ENCODE measurements at places on chromosomes 1 and 21.

GRCh38 chr21:42988236-42988965, 14.0 kb downstream of the PKNOX1 start:
- peak; percentile 22 for DNase-seq

DNA sequence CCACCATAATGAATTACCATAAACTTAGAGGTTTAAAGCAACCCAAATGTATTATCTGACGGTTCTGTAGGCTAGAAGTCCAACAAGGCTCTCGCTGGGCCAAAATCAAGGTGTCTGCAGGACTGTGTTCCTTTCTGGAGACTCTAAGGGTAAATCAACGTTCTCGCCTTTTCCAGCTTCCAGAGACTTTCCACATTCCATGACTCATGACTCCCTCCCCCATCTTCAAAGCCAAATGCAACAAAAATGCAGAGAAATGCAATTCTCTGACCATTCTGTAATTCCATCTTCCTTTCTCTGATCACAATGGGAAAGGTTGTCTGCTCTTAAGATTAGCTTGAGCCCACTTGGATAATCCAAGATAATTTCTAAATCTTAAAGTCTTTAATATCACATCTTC, 287.1 kb downstream of the LTN1 start:
- peak; percentile 54 for DNase-seq

DNA sequence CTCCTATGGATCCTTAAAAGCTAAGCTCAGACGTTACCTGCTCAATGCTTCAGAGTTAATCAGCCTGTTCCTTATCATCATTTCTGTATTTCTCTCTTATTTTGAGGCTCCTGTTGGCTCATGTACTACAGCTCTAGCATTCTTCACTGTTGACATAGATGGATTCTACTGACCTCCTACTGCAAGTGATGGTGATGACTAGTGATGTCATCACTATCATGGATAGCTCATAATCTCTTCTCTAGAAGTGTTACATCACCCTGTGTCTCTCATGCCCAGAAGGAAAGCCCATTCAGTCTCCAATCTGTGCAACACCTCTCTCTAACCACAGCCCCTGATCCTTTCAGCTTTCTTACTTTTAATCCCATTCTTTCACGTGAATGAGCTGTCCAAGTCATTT, 168.2 kb upstream of the DPT start:
- peak; percentile 20 for DNase-seq

GRCh38 chr21:32316361-32317215, 17.9 kb downstream of the MRAP start:
- no peak for DNase-seq

- DNase-seq, result peak; percentile 56
Measured at GRCh38 chr1:92502247-92502646, 15.5 kb upstream of the GFI1 start.

- DNase-seq, result peak; percentile 73
Measured at GRCh38 chr1:110393691-110394492, 3.1 kb upstream of the SLC16A4 start.

DNA sequence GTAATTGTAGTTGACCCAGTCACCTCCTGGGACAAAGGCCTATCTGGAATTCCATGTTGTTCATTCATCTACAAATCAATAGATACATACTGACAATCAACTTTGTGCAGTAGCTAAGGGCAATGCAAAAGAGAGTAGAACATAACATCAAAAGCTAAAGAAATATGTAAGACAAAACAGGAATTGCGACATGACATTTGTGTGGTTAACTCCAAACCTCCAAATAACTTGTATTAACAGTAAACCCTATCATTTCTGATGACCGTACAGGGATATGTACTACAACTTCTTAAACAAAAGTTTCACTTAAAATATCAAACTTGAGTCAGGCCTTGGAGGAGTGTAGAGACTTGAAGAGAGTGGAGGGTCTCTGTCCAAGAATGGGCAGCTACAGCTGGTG, 317.6 kb downstream of the SPATA17 start:
- DNase-seq, result no peak

DNA sequence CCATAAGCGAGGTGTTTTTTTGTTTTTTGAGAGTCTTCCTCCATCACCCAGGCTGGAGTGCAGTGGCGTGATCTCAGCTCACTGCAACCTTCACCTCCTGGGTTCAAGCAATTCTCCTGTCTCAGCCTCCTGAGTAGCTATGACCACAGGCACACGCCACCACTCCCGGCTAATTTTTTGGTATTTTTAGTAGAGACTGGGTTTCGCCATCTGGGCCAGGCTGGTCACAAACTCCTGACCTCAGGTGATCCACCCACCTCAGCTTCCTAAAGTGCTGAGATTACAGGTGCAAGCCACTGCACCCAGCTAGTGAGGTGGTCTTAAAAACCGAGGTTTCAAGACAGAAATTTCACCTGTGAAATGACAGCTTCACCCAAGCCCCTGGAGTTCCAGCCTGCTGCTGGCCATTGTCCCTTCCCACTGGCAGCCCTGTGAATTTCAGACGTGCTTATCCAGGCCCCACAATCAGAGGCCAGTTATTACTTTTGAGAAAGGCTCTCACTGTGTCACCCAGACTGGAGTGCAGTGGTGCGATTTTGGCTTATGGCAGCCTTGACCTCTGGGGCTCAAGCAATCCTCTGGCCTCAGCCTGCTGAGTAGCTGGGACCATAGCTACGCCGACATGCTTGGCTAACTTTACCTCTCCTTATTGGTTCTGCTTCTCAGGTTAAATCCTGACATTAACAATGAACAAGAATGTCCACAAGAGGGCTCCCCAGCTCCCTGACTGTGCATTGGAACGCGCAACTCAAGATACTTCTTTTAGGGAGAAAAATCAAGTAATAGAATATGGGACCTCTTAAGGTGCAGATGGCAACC, 19.4 kb downstream of the ENO1 start:
- peak; percentile 78 for DNase-seq

Measured in fibroblast of pulmonary artery (primary cell).